ENCODE measurements at places on chromosomes 4 and X. TPM values are rescaled to one million over a fixed set of nuclear protein-coding genes. Genes with fewer than 3 reads are reported as not detected.

DNA sequence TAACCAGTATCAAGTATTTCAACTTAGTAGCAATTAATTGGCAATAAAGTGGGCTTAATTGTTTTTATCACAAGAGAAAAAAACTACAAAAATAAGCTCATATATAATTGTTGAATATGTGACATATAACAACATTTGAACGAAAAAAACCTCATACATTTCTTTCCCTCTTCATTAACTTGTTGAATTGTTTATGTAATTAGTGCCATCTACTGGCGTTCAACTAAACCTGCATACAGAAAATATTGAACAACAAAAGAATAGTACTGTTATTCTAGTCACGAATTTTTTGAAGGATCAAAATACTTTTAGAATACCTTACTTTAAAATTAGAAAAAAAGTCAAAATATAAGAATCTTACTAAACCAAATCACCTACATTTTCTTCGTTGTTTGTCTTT is 586.5 kb upstream of the FTHL17 start:
- no peak for DNase-seq

- no peak for DNase-seq
Observed at GRCh38 chr4:48071191-48071590, 54.6 kb downstream of the NIPAL1 start.

- peak; percentile 8 for DNase-seq
Observed at GRCh38 chr4:47031751-47032404, 511 bp downstream of the GABRB1 start.

DNA sequence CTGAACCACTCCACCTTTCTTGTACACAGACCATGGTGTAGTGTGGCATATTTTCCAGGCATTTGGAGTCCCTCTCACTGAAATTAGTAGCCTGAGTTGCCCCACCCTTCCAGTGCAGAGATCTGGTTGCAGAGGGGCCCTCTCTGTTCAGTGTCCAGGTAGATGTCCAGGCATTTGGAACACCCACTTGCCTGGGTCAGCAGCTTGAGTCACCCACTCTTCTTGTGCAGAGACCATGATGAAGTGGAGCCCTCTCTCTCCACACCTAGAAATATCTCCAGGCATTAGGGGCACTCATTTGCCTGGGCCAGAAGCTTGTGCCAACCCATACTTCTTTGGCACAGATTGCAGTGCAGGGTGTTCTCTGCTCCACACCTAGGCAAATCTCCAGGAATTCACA is 2733.3 kb downstream of the PCDH7 start:
- no peak for DNase-seq

DNA sequence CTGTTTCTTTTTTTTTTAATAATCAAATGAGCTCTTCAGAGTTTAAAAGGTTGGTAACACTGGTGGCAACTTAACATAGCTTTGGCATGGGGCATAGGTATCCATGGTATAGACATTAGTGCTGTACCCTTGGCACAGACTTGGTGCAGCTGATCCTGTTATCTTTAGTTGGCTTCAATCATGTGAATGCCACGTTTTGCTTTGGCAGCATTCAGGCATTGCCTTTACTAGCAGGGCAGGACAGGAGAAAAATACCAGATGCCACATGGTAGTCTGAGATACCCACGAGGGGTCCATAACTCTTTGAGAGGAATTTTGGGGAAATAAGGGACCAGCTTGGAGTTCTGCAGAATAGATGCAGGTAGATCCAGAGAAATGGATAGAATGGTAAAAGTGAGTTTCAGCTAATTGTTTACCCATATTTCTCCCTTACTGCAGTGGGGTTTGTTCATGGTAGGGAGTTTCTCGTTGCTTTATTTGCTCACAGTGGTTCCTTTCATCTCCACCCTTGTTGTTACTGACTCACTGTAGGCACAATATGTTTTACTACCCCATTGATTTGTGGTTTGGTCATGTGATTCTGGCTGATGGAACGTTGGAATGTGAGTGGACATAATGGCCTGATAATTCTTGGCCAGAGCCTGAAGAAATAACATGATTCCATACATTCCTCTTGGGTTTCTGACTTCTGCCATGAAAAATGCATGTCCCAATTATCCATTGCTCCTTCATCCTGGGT is 342.7 kb downstream of the GLUD2 start:
- DNase-seq: no peak

GRCh38 chr4:142452161-142452855 is 393.8 kb downstream of the INPP4B start:
- DNase-seq: no peak

GRCh38 chrX:72131317-72132294 is at the start of gene RTL5:
Gene RTL5, minus strand, starts transcription at chrX:72131915.
- peak; percentile 55 for DNase-seq

GRCh38 chrX:133325422-133325821 is 89.9 kb downstream of the GPC4 start:
- DNase-seq: no peak

- no peak for DNase-seq
Observed at GRCh38 chrX:154727871-154728270, 23.0 kb downstream of the GAB3 start.

- no peak for DNase-seq
Observed at GRCh38 chr4:1294424-1294823, 4.7 kb downstream of the MAEA start.

DNA sequence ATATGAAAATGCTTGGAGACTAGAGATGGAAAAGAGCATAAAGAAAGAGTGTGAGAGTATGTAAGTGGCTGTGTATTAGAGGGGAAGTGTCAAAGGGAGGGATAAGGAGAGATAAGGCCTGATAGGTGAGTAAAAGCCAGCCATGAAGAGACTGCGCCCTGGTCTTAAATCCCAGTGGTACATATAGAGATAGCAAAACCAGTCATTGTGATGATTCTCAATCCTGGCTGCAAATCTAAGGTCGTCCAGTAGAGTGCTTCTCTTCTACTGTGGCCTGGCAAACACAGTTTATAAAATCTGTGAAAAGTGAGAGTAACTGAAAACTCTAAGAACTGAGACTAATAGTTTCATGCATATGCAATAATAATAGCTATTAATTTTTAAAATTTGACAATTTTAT is 86.9 kb downstream of the MAB21L2 start:
- DNase-seq: no peak

DNA sequence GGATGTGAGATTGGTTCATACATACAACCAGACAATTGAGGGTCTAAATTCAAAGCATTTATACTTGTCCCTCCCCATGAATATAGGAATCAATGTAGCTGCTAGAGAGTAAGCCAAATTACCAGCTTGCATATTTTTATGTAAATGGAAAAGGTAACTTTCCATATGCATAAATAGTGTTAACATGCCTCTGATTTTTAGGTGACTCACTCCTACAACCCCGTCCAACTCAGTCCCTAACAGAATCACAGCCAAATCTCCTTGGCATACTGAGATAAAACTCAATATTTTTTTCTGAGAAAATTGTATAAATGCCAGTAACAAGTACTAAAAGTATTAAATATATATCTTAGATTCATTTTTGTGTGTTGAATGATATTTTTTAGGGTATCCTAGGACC is 67.2 kb downstream of the INPP4B start:
- DNase-seq: no peak

GRCh38 chrX:72306085-72306801 is 529 bp upstream of the CITED1 start:
- no peak for DNase-seq

DNA sequence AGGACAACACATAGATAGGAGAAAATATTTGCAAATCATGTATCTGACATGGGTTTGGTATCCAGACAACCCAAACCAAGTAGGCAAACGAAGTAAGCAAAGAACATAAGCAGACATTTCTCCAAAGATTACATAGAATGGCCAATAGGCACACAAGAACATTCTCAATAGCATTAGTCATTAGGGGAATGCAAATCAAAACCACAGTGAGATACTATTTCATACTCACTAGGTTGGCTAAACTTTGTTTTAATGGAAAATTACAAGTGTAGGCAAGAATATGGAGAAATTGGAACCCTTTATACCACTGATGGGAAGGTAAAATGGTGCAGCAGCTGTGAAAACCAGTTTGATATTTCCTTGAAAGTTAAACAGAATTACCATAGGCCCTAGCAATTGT is 74.7 kb downstream of the CHRNA9 start:
- no peak for DNase-seq

DNA sequence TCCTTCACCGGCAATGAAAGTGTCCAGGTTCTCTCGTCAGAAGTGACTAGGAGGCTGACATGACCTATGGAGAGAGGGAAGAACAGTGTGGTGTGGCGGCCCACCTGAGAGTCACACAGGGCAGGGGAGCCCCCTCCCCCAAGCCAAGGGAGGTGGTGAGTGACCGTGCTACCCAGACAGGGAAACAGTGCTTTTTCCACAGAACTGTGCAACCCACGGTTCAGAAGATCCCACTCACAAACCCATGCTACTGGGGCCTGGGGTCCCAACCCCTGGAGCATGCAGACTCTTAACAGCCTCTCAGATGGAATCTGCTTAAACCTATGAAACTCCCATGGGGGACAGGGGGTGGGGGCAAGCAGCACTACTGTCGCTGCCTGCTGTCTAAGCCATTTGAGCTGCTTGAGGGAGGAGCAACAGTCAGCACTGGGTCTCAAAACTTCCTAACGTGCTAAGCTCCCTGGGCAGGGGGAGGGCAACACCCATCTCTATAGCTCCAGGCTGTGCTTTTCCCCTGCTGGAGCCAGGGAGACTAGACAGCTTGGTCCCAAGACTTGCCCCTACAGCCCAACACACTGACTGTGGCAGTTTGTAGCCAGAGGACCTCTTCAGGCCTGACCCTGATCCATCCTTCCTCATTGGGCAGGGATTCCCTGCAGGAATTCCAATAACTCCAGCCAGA is 850.4 kb upstream of the AADAT start:
- DNase-seq: no peak

DNA sequence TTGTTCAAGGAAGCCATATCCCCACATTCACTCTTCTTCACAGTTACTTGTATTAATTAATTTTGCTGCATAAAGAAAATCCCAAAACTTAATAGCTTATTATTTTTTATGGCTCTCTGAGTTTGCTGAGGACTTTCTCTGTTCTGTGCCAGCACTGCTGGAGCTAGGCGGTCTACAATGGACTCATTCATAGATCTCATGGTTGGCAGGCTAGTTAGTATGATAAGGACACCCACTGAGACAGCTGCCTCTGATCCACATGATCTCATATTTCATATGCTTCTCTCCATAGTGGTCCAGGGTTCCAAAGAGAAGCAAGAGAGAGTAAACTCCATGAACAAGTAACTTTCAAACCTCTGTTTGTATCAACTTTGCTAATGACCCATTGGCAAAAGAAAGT is 170.2 kb downstream of the ADGRA3 start:
- no peak for DNase-seq

DNA sequence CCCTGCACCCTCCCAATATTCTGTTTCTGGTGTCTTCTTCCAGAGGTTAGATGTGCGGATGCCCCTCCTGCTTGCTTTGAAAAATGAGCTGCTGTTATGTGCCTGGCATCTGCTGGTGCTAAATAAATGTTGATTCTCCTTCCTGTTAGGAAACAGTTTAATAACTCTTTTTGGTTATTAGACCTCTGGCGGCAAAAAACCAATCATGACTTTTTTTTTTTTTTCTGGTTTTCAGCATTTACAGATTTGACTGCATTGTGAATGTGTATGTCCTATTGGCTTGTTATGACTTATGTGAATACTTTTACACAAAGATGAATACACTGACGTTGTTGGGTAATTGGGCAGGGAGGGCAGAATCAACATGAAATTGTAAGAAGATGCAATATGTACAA is 13.6 kb upstream of the TMEM156 start:
- DNase-seq: peak; percentile 53

GRCh38 chr4:176001151-176002006 is 64.3 kb upstream of the WDR17 start:
- no peak for DNase-seq

DNA sequence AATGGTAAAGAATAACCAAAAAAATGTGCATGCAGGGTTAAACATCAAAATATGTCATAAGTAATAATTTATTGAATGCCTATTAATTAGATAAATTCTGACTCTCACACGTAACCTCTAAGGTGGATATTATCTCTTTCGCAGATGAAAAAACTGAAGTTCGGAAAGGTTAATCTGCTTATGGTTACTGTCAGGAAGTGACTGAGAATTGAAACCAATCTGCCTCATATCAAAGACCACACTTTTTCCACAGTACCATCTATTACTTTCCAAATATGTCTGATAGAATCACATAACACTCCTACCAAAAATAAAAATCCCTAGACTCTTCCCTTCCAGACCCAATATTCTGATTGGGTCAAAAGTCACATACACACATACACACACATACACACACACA is 6.2 kb downstream of the CHIC2 start:
- DNase-seq: no peak

- peak; percentile 27 for DNase-seq
Observed at GRCh38 chr4:37383579-37384229, 139.2 kb downstream of the NWD2 start.

- DNase-seq: no peak
Observed at GRCh38 chrX:45811326-45811725, 610.6 kb upstream of the DIPK2B start.

- no peak for DNase-seq
Observed at GRCh38 chrX:133796282-133796681, 189.1 kb downstream of the GPC3 start.

FAM149A gene
- 0.36 TPM for total RNA-seq

GRIA3 gene
- total RNA-seq: not detected

NHS gene
- total RNA-seq: 8.9 TPM

MID1IP1 gene
- 82.9 TPM for total RNA-seq

PDCL2 gene
- not detected for total RNA-seq

TCEAL7 gene
- total RNA-seq: not detected
